ENCODE measurements at places on chromosomes 7 and 10. TPM values are rescaled to one million over a fixed set of nuclear protein-coding genes. Genes with fewer than 3 reads are reported as not detected.

The UCN3 gene
- polyA plus RNA-seq, result 1.0 TPM

The VTI1A gene
- 26.2 TPM for polyA plus RNA-seq

The HOXA10 gene
- polyA plus RNA-seq, result 137 TPM

The NANOS1 gene
- 4.3 TPM for polyA plus RNA-seq

The UPK3BL1 gene
- 23.5 TPM for polyA plus RNA-seq

The C10orf143 gene
- 6.6 TPM for polyA plus RNA-seq

The SSBP1 gene
- 144 TPM for polyA plus RNA-seq

The STAG3 gene
- polyA plus RNA-seq, result 30.7 TPM

The HPS6 gene
- 9.4 TPM for polyA plus RNA-seq

The AGR2 gene
- polyA plus RNA-seq, result 60.8 TPM

The COL26A1 gene
- polyA plus RNA-seq, result 22.5 TPM

The CASP7 gene
- polyA plus RNA-seq, result 28.7 TPM

The SFMBT2 gene
- 9.3 TPM for polyA plus RNA-seq

The CEP55 gene
- 21.6 TPM for polyA plus RNA-seq

The PNLIP gene
- not detected for polyA plus RNA-seq

The PLEKHS1 gene
- polyA plus RNA-seq, result 0.38 TPM

The LDB3 gene
- polyA plus RNA-seq, result 1.2 TPM

The CPXM2 gene
- polyA plus RNA-seq, result 4.6 TPM

The NUTM2D gene
- 12.7 TPM for polyA plus RNA-seq

The FAM241B gene
- 10.9 TPM for polyA plus RNA-seq

The RBM48 gene
- polyA plus RNA-seq, result 20.3 TPM

The SFTPD gene
- polyA plus RNA-seq, result 1.6 TPM

The PTPRN2 gene
- polyA plus RNA-seq, result 5.7 TPM

The PTCD1 gene
- 6.0 TPM for polyA plus RNA-seq

The CEP41 gene
- 32.3 TPM for polyA plus RNA-seq

The TMEM184A gene
- polyA plus RNA-seq, result 6.1 TPM

The ZNF485 gene
- polyA plus RNA-seq, result 5.5 TPM

The FGFR2 gene
- 115 TPM for polyA plus RNA-seq

The ANKRD61 gene
- 3.4 TPM for polyA plus RNA-seq

The UBE2D1 gene
- polyA plus RNA-seq, result 42.8 TPM

The SLC16A12 gene
- 33.3 TPM for polyA plus RNA-seq

The CALML3 gene
- not detected for polyA plus RNA-seq
